Activated CD8-positive, alpha-beta memory T cell treated with anti-CD3 and anti-CD28 coated beads for 24 hours (primary cell): ENCODE measurements at places on chromosomes 16 and 17.

DNA sequence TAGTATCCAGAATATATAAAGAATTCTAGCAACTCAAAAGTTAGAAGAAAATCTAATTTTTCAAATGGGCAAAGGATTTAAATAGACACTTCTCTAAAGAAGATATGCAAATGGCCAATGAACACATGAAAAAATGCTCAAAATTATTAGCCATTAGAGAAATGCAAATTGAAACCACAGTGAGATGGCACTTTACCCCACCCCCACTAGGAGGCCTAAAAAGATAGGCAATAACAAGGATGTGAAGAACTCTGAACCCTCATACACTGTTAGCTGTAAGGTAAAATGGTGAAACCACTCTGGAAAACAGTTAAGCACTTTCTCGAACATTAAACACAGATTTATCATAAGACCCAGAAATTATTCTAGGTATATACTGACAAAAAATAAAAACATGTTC lies 71.4 kb upstream of the IRX6 start:
- DNase-seq = no peak

DNA sequence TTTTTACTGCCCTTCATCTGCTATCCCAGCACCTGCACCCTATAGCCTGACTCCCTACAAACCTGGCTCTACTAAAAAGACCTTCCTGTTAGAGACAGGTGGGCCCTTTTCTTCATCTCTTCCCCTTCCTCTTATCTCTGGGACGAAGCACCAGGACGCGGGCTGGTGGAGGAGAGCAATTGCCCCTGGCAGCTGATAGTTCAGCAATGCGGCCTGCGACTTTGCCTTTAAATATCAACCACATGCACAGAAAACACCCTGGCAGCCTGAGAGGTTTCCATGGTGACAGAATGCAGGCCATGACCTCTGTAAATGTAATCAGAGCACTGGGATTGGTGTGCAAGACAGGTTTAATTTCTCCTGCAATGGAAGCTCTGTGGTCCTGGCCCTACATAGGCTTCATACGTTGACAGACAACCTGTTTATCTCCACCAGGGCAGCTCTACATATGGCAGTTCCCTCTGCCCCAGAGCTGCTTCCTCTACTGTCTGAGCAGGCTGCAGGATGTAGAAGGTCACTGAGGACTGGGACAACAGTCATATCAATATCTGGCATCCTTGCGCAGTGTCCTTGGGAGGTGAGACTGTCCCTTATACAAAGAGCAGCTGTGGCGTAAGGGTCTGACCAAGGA lies 10.0 kb upstream of the SKAP1 start:
- peak; percentile 72 for DNase-seq

GRCh38 chr17:28735242-28735722 lies 6.7 kb downstream of the NEK8 start:
- DNase-seq = no peak

DNA sequence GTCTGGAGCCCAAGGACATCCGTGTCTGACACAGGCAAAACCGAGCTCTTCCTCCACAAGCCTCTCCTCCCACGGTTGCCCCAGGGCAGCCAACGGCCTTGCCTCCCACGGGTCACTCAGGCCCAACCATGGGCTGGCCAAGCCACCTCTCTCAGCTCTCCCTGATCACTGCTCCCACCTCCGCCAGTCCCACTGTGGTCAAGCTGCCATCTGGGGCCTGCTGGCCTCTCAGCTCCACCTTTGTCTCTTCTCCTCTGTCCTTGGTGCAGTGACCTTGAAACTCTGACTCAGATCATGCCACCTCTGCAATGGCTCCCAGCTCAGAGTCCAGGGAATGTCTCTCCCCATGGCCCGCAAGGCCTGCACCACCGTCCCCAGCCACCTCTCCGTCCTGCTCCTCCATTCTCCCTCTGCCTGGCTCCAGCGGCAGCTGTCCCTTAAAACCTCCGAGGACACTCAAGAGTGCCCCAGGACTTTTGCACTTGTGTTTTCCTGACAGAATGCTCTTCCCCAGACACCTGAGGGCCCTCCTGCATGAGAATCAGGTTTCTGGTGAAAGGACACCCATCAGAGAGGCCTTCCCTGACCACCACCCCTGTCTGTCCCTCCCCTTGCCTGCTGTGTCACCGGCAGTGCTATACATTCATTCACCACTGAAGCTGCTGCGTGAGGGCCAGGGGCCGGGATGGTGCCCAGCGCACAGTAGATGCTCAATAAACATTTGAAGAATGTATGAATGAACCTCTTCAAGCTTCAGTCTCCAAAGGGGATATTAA lies 19.3 kb downstream of the PEMT start:
- no peak for DNase-seq

DNA sequence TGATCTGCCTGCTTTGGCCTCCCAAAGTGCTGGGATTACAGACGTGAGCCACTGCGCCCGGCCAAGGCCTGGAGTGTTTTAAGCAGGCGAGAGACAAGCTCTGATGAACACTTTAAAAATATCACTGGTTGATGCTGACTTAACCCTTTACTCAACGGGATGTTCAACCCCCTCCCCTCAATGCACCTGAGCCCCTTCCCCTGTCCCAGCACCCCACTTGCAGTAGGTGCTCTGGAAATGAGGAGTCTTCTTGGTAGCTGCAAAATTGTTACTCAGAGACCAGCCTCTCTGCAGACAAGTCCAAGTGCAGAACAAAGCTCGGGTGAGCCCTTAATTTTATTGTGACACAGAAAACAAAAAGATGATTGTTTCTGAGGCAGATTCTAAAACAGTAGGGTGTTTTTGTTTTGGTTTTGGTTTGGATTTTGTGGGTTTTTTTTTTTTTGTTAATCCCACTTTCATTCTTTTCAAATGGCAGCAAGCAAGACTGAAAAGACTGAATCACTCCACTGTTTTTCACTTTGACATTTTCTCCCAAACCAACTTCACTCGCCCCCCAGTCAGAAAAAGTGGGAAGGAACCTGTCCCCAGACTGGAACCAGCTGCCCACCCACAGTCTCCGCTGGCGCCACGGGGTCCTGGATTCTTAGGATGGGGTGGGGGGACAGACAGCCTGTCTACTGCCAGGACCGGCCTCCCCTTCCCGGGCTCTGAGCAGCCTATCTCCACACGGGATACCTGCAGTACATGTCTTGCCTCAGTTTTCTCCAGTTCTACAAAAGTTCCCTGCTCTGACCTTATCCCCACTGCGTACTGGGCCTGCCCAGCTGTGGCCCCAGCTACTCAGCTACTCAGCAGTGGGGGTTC lies 5.2 kb upstream of the PLLP start:
- no peak for DNase-seq

- DNase-seq = no peak
Measured at GRCh38 chr16:49899991-49900695, 44.2 kb upstream of the ZNF423 start.

GRCh38 chr17:39400547-39401411 lies 647 bp downstream of the FBXL20 start:
- DNase-seq = no peak

DNA sequence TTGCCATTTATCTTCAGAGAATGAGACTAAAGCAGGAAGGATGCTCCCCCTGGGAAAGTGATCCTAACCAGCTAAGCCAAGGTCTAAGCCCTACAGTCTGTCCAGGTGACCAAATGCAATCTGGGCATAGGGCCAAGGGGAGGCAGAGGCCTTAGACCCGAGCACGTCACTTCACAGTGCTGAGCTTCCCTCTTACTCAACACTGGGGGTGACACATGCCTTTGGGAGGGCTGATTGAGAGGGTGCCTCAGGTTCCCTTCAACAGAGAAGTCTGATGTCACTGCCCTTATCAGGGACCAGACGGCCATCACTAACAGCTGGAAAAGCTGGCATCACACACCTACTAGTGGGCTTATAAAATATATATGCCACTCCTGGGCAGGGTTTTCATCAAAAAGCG lies 4.0 kb downstream of the CIAO2B start:
- DNase-seq = no peak

GRCh38 chr17:78202666-78203065 lies 11.4 kb upstream of the BIRC5 start:
- no peak for DNase-seq
